ENCODE measurements at places on chromosomes 6 and 20. TPM values are rescaled to one million over a fixed set of nuclear protein-coding genes. Genes with fewer than 3 reads are reported as not detected.

DNA sequence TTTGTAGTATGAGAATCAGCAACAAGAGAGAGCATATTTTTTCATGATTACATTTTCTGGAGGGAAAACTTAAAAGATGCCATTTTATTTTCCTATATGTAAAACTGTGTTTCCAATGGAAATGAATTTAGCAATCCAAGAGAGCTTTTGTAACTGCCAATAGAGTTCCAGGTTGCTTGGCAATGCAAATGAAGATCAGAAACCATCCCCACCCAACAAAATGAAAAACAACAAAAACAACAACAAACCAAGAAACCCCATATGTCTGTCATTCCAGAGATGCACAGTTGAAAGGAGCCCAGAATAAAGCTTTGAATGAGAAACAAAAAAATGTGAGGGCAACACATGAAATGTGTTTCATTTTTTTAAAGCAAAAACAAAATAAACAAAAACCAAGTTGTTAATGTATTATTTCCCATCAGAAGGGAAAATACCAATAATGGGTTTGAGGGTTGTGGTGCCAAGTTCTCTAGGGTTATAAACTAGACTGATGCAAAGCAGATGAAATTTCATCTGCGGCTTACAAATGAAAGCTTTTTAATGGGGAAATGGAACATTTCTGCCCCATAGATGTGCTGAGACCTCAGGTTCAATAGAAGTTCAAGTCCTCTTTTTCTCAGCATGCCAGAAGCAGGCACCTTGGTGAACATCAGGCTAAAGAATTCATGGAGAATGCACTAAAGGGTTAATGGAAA, 121.5 kb upstream of the MCHR2 start:
- DNase-seq: no peak

The MEP1A gene
- 0.09 TPM for polyA plus RNA-seq

The LHFPL5 gene
- not detected for polyA plus RNA-seq

The DNAH8 gene
- polyA plus RNA-seq: 4.3 TPM

GRCh38 chr6:13694562-13694961, 17.1 kb downstream of the RANBP9 start:
- no peak for DNase-seq

GRCh38 chr6:16476861-16477260, 238.5 kb downstream of the GMPR start:
- DNase-seq: no peak

The ALDH8A1 gene
- polyA plus RNA-seq: 2.0 TPM

DNA sequence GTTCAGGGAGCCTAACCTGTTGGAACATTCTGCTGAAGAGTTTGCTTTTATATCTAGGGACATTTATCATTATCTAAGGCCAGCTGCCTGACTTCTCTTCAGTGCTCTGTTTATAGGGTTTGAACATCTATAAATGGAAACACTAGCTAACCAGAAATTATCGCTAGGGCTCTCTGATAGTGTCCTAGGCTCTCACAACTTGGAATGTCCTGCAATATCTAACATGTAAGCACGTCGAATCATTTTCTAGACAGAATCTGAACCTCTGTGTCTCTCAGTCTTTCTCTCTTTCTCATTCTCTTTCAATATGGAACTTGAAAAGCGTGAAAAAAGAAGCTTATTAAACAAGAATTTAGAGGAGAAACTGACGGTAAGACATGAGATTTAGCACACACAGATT, 92.5 kb upstream of the MLIP start:
- DNase-seq: peak; percentile 48

DNA sequence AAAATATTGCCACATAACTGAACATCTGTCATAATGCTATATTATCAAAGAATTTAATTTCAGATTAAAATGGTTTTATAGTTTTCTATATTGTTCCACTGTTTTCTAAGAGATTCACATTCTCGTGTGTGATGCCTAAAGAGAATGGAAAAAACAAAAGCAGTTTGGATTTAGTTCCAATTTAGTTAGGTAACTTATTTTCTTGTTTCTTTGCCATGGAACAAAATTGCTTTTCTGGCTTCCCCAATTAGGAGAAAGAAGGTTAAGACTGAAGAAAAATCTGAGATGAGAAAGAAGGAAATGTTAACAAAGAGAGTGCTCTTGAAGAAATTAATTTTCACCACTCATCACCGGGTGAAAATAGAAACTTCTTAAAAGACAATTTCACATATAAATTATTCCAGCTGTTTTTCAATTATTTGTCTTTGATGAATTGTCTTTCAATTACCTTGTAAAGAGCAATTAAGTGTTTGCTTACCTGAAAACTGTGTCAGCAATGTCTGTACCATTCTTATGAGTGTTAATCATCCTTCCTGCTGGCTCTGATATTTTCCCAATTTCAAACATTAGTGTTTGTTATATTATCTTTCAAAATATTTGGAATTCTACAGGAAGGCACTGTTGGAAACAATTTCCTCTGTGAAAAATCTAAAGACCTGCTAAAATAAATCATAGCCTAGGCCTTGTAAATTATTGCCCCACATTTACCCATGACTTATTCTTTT, 19.5 kb downstream of the PHACTR2 start:
- DNase-seq: peak; percentile 94

The VWA7 gene
- polyA plus RNA-seq: 0.71 TPM

- no peak for DNase-seq
Observed at GRCh38 chr20:2261046-2261485, 34.7 kb upstream of the TGM3 start.

GRCh38 chr6:4756247-4756646, 20.0 kb upstream of the CDYL start:
- no peak for DNase-seq

The CST1 gene
- not detected for polyA plus RNA-seq

The MRPL18 gene
- 80.2 TPM for polyA plus RNA-seq

GRCh38 chr20:35039146-35039545, 53.5 kb downstream of the TRPC4AP start:
- no peak for DNase-seq

GRCh38 chr6:135686784-135687301, 164.7 kb upstream of the PDE7B start:
- DNase-seq: peak; percentile 97

GRCh38 chr6:111721753-111722154, 116.1 kb upstream of the TRAF3IP2 start:
- DNase-seq: peak; percentile 68

GRCh38 chr6:14241255-14242070, 123.9 kb downstream of the CD83 start:
- no peak for DNase-seq

DNA sequence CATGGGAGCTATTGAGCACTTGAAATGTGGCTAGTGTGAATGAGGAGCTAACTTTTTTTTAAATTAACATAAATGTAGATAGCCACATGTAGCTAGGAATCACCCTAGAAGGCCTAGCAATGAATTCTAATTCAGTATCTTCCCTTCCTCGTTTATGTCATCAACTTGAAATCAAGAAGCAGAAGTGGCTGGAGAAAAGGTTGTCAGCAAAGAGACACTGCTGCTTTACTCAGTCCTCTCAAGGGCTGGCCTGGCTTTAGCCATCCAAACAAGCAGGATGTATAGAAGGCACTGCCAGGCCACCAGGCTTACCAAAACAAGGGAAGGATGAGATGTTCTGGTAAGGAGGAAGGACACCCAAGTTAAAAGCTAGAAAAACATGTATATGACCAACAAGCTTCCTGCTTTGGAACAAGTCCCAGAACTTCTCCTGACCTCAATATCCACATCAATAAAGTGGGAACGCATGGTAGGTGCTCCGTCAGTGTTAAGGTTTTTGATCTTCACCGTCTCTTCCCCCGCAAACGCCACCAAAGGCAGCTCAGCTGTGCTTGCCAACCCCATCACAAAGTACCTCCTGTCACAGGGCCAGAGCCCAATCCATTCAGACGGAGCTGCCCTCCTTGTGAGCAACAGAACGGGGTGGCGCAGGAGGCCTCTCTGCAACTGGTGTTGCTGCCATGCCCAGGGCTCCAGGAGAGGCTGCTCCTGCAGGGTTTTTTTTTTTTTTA, 235.8 kb upstream of the RIN2 start:
- no peak for DNase-seq

- peak; percentile 88 for DNase-seq
Observed at GRCh38 chr6:3356056-3356823, 97.5 kb downstream of the PSMG4 start.

The ZNF831 gene
- polyA plus RNA-seq: 0.21 TPM

- DNase-seq: no peak
Observed at GRCh38 chr6:34205466-34205865, 31.2 kb upstream of the HMGA1 start.

DNA sequence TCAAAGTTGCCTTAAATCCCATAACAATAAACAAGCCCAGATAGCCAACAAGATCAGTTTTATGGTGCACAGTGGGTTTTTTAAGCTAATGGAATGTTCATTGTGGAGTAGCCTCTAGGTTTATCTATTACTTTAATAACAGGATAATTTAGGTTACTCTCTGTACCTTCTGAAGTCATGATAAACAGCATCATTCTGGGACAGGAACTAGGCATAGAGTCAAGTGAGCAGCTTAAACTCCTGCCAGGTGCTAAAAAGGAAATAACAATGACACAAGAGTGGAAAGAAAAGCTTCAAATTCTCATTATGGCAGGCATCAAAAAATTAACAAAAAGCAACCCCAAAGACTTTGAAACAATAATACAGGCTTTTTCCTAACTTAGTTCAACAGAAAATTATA, 228.8 kb downstream of the HACE1 start:
- DNase-seq: no peak

- no peak for DNase-seq
Observed at GRCh38 chr20:57968120-57968519, 258.3 kb upstream of the PMEPA1 start.

- DNase-seq: peak; percentile 30
Observed at GRCh38 chr6:83518816-83519480, 6.6 kb downstream of the PRSS35 start.

DNA sequence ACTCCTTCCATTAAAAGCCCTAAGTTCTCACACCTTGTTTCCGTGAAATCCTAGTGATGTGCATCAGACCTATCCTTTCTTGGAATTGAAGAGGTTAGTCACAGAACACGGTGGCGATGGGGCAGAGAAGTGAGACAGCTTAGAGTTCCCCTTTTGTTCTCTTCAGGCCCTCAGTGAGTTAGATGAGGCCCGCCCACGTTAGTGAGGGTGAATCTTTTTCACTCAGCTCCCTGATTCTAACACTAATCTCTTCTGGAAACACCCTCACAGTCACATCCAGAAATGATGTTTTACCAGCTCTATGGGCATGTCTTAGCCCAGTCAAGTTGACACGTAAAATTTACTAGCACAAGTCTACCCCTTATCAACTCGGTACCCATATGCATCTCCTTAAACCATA, 172.7 kb upstream of the NOX3 start:
- DNase-seq: no peak

The TCP1 gene
- 218 TPM for polyA plus RNA-seq

DNA sequence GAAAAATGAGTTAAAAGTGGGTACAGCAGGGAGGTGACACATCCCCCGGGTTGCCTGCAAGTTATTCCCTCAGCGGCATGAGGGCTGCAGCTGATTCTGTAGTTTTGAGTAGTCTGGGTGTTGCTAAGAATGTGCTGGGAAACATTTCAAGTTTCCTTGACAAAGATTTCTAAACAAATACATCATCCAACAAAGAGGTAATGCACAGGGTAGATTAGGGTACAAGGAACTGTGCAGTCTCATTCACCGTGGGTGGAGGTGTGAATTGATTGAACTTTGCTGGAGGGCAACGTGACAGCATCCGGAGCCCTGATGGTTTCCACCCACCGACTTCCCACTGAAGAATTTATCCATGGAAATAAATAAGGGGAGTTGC, 21.8 kb downstream of the CASS4 start:
- peak; percentile 72 for DNase-seq

- no peak for DNase-seq
Observed at GRCh38 chr20:18191306-18191705, 53.6 kb downstream of the KAT14 start.

DNA sequence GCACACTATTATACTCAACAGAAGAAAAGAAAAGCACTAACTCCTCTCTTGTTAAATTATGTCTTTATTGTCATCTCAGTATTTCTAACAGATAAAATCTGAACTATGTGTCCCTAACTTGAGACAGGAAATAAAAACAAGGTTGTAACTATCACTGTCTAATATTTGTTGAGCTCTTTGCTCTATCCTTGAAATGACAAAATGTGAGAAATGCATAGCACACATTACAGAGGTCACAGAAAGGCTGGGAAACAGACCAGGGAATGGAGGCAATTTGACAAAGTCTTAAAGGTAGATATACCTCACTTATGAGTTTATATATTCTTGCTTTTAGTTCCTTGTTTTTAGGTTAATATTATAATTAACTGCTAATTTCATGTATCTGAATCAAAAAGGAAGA, 102.4 kb upstream of the MAP7 start:
- DNase-seq: no peak

The DCDC2 gene
- 0.04 TPM for polyA plus RNA-seq

Measured in muscle of leg (tissue), 16 donors.